CD8-positive, alpha-beta memory T cell (primary cell): ENCODE measurements at places on chromosomes 1 and 21. TPM values are rescaled to one million over a fixed set of nuclear protein-coding genes. Genes with fewer than 3 reads are reported as not detected.

FLAD1 gene
- 73.7 TPM for total RNA-seq

PCBP3 gene
- total RNA-seq, result 0.35 TPM

NUP210L gene
- total RNA-seq, result not detected

TMEM81 gene
- 4.6 TPM for total RNA-seq

FABP3 gene
- total RNA-seq, result not detected

TEDDM1 gene
- not detected for total RNA-seq

OPRD1 gene
- total RNA-seq, result not detected

TNFRSF18 gene
- total RNA-seq, result 91.0 TPM

BSND gene
- not detected for total RNA-seq

TSACC gene
- not detected for total RNA-seq

CYYR1 gene
- total RNA-seq, result not detected

MTOR gene
- total RNA-seq, result 53.9 TPM

KPRP gene
- total RNA-seq, result not detected

NR5A2 gene
- total RNA-seq, result not detected

NLRP3 gene
- 1.8 TPM for total RNA-seq

WDR4 gene
- total RNA-seq, result 54.9 TPM

CFH gene
- 1.1 TPM for total RNA-seq

FAM151A gene
- total RNA-seq, result not detected

PDXK gene
- total RNA-seq, result 96.3 TPM

C4BPA gene
- total RNA-seq, result not detected

FAM131C gene
- 0.62 TPM for total RNA-seq

FCRL1 gene
- not detected for total RNA-seq

PTGS2 gene
- total RNA-seq, result 3.7 TPM

GATAD2B gene
- 64.9 TPM for total RNA-seq

HJV gene
- total RNA-seq, result not detected

HEYL gene
- total RNA-seq, result 0.09 TPM

RFX5 gene
- total RNA-seq, result 77.2 TPM

FCRLA gene
- total RNA-seq, result not detected

MANEAL gene
- 9.0 TPM for total RNA-seq

SIK1 gene
- total RNA-seq, result 6.0 TPM

CCDC190 gene
- not detected for total RNA-seq

OXCT2 gene
- total RNA-seq, result 2.2 TPM

LCE2C gene
- not detected for total RNA-seq

IL22RA1 gene
- total RNA-seq, result not detected

RGS13 gene
- total RNA-seq, result 0.07 TPM

NTMT2 gene
- total RNA-seq, result not detected

OR10Z1 gene
- not detected for total RNA-seq

TFF1 gene
- not detected for total RNA-seq

IL10 gene
- 7.6 TPM for total RNA-seq

IL19 gene
- not detected for total RNA-seq
